ENCODE measurements at places on chromosomes 7 and 10.

- DNase-seq: no peak
Observed at GRCh38 chr7:156999958-157000726, 10.3 kb downstream of the MNX1 start.

DNA sequence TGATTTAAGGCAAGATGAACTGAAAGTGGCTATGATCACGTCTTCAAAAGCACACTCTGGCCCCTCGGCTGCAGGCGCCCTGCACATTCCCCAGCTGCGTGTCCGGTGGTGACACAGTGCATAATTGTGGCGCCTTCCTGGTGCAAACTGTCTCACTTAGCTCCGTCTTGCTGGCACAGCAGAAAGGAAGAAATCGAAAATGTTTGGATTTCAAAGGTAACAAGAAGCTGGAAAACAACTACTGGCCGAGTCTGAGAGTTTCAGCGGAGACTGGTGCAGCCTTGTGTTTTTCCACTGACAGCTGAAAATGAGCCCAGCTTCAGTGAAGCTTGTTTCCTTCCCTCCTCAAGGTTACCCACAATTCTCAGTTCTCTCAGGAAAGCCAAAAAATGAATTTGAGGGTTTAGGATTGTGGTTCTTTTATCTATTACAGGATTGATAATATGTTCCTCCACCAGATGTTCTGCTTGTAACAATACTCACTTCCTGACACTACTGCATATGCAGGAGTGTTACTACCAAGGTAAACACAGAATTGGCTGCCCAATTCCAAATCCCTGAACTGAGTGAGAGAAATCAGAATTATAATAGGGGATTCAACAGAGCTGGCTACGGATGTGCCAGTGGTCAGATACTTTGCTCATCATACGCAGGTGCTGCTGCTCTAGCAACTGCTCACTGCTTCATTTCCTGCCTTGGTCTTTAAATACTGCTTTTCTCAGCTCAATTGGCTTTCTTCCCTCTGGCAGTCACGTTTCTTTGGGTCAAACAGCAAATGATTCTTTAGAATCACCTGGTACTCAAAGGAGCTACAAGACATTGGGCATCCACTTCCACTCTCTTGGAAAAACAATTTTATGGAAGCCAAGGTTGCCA, 63.7 kb downstream of the TRUB1 start:
- no peak for DNase-seq

GRCh38 chr10:72563327-72563932, 62.4 kb downstream of the MICU1 start:
- DNase-seq: peak; percentile 14

GRCh38 chr7:90236721-90237289, 8.2 kb upstream of the CFAP69 start:
- no peak for DNase-seq

DNA sequence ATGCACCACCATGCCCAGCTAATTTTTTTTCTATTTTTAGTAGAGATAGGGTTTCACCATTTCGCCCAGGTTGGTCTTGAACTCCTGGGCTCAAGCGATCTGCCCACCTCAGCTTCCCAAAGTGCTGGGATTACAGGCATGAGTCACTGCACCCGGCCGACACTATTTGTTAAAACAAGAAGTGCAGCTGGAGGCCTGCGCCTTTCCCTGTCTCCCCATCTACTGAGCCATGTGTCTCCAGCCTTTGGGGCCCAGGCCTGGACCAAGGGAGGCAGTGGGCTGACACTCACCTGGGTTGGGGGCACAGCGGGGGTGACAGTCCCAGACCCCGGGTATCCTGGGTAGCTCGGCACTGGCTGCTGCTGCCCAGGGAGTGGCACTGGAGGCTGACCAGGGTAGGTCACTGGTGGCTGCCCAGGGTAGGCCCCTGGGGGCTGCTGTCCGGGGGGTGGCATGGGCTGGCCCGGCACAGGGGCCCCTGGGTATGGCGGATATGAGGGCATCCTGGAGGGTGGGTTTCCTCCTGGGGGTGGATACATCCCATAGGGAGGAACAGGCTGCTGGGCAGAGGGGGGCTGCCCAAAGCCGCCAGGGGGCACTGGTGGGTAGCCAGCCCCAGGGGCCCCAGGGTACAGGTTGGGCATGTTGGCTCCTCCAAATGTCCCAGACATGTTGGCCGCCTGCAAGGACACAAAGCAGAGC, 36.3 kb downstream of the PLAC9 start:
- DNase-seq: no peak

- no peak for DNase-seq
Observed at GRCh38 chr7:44156453-44157010, 15.4 kb upstream of the MYL7 start.

DNA sequence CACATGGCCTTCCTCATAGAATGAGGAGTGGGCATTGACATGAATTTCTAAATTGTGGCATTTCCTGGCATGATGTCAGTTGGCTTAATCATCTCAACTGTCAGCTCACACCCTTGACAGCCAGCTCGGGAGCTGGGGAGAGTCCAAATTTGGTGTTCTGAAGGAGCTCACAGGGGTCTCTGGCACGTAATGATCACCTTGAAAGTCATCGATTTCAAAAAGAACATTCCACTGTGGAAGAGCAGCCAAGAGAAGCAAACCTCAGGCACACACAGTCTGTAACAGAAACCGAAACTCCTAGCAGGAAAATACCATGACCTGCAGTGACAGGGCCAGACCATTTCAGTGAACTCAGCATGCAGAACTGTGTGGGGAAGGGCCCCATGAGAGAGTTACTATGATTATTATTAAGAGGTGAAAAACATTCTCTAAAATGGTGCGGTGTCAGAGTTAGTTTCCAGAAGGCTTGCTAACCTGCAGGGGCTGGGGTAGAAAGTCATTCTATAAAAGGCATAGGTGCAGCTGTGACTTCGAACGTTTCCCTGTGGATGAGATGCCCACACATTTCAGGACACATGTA, 26.4 kb upstream of the KLF6 start:
- DNase-seq: peak; percentile 58

Measured in stimulated activated CD4-positive, alpha-beta T cell treated with anti-CD3 and anti-CD28 coated beads, Interleukin-15, amount 100 ng/mL, for 48 hours (primary cell).